Renal cortex interstitium (tissue), 15 donors: ENCODE measurements at places on chromosomes 12 and 14. TPM values are rescaled to one million over a fixed set of nuclear protein-coding genes. Genes with fewer than 3 reads are reported as not detected.

DNA sequence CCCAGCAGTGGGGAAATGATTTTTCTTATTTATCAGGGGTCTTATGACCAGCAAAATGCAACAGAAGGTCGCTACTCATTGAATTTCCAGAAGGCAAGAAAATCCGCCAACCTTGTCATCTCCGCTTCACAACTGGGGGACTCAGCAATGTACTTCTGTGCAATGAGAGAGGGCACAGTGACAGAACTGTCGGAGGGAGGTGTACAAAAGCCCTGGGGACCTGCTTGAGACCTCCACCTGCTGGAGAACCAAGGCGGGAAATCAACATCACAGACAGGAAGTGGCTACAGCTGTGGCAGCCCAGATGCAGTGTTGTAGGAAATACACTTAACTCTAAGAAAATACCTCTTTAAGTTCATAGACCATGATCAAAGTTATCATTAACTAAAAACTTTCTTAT, 250.9 kb upstream of the OR4E1 start:
- DNase-seq: no peak

The TMEM121 gene
- 5.7 TPM for polyA plus RNA-seq

GRCh38 chr14:96376093-96376492, 12.8 kb downstream of the GSKIP start:
- DNase-seq: no peak

- DNase-seq: no peak
Measured at GRCh38 chr14:55399852-55400251, 11.8 kb downstream of the ATG14 start.

DNA sequence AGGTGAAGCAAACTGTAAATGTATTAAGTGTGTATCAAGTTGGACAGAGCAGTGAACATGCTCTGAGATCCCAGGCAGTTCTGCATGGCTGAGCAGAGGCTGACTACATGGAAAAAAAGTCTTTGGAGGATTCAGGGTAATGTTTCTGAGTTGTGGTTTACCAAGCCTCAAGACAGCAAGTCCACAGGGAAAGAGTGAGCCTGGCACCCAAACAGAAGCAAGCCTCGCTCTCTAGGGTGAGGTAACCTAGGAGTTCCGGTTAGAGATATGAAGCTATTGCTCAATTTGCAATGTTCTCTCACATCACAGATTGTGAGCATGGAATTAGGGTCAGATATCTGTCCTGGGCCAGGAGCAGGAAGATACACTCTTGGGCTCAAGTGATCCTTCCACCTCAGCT, 158.6 kb downstream of the MON2 start:
- DNase-seq: no peak

DNA sequence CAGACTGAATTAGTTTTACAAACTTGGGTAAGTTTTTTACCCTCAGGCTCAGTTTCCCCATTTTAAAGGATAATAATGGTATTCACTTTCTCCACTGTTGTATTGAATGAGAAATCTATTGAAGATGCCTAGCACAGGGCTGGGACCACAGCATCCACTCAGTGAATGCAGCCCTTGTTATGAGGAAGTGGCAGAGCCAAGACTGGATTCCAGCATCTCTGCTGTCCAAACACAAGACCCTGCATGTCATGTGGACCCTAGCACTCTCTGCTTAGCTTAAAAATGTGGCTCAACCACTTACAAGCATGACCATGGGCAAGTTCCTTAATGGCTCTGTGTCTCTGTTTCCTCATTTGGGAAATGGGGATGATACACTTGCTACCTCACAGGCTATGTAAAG, 24.1 kb upstream of the TRIM9 start:
- no peak for DNase-seq

The NPFF gene
- 1.00 TPM for polyA plus RNA-seq

The KLRC3 gene
- not detected for polyA plus RNA-seq
